ENCODE measurements at places on chromosomes 1 and 21.

DNA sequence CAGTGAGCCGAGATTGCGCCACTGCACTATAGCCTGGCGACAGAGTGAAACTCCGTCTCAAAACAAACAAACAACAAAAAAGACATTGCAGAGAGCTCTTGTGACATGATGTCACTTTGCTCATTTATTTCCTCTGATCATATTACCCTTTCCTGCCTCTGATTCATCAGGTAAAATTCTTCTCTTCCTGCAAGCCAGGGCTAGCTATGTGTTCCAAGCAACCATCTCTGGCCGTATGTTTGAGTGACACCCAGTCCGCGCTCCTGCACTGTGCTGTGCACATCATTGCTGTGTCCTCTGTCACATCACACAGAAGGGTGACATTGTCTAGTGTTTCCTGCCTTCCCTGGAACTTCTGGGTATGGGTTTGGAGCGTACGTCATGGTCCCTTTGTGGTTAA is 251.3 kb downstream of the PCP4 start:
- no peak for DNase-seq

DNA sequence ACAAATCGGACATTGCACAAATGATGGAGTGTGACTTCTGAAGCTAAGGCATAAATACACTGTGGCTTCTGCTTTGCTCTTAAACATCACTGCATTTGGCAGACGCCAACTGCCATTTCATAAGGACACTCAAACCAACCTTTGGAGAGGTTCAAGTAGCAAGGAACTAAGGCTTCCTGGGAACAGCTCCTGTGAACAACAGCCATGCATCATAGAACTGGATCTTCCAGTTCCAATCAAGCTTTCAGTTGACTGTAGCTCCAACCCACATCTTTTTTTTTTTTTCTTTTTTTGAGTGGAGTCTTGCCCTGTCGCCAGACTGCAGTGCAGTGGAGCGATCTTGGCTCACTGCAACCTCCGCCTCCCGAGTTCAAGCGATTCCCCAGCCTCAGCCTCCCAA is 10.7 kb upstream of the HUNK start:
- peak; percentile 47 for DNase-seq

- no peak for DNase-seq
Observed at GRCh38 chr1:30111431-30111830, 612.0 kb downstream of the MATN1 start.

DNA sequence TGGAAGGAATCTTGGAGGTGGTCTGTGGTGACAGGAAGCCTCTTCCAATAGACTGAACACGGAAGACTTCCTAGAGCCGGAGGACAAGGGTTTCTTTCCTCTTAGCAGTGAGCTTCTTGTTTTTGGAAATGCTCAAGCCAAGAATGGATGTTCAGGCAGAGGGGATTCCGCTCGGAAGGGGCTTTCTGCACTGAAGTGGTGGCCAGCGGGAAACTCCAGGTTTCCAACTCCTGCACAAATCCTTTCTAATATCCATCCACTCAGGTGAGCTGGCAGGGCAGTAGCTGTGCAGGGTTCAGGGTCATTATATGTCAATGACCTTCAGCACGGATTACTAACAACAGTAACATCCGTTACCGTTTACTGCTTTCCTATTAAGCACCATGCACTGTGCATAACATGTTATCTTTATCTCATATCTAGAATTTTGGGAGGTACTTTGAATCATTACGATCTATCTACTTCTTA is 573 bp upstream of the CPT2 start:
- DNase-seq, result no peak
